ENCODE measurements at places on chromosomes 2 and 18.

DNA sequence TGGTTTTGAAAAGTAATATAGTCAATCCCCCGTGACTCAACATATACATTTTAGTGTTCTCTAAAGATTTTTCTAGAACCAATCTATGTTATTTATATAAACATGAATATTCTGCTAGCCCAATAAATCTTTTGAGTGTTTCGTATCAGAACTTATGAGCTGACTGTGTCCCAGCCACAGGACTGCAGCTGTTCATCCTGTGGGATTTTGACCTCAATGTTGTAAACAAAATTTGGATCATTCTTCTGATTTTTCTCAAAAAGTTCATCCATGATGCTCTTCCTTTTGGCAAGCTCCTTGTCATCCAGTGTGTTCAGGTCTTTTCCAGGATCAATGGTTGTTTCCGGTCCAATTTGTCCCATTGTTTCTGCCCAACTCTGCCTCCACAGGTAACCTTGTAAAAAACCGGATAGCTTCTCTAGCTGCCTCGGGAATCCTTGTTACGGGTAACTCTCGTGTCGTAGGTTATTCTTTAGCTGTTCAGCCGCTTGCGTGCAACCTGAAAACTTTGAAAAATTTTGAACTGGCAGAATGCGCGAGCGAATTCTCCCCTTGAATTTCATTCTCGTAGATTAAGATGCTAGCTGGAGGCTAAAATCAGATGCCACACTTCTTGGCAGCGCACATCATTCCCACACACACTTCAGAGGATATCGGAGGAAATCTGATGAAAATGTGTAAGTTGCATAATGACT, 195.2 kb downstream of the SH3BP4 start:
- DNase-seq: no peak

- no peak for DNase-seq
These were observed 272.9 kb upstream of the NRP2 start for GRCh38 chr2:205409411-205409810.

DNA sequence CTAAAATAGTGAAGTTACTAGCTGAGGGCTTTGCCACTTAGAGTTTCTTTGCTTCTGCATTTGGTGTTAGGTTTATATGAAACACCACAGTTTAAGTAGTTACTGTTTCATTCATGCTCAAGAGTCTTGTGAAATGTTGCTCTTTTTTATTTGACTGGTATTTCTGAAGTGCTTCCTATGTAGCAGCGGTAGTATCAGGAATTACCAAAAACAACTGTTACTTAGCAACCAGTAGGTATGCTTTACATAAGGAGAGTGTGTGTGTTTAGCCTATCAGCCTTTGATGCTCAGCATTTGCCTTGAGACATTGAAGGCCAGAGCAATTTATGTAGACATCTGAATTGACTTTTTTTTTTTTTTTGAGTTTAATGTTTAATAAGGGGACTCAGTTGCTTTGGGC, 3.6 kb downstream of the DIS3L2 start:
- no peak for DNase-seq

GRCh38 chr2:182245963-182246362, 180.9 kb downstream of the PDE1A start:
- DNase-seq: no peak

DNA sequence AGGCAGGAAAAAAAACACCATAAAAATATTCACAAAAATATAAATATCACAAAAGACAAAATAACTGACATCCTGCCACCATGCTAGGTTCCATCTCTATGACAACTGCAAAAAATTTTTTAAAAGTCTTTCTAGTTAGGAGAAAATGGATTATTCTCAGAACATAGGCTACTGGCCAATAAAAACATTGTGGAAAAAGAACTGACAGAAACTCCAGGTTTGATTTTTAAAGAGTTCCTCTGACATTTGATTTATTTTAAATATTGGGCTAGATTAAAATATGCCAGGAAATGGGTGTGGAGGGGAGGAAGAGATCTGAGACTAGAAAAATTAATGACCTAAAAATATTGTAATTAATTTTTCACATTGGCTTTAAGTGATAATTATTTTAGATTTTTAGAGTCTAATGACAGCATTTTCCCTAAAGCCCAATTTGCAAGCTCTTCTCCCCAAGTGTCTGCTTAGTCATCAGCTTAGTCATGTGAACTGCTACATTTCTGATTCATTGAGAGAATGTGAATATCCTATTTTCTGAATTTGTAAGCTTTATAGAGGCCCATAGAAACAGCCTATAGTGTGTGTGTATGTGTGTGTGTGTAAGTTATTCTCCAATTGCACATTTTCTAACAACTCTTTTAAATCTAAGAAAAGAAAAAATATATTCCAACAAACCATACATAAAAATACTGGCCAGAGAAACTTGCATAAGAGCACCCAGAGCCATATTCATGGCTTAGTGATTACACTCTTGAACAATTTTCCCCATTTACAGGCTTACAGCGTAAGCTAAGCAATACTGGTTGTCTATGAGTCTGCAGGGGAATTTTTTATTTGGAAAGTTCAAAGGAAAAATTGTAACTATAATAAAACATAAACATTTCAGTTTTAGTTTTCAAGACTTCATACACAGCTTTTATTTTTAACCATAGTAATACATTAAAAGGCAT, 48.4 kb downstream of the TMEFF2 start:
- DNase-seq: no peak

DNA sequence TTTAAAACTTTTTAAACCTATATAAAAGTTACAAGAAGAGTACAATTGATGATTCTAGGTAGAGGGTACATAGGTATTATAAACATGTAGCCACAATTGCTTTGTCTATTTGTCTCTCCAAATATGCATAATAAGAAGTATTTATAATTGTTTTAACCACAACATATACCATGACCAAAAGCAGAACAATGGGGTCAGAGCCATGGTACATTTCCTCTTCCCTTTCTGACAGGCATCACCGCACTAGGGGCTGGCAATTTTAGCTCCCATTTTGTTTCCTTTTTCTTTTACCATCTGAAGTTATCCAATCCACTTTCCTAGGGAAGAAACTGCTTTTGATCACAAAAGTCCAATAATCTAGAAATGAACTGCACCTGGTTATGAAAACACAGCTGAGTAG, 49.3 kb downstream of the TMX3 start:
- DNase-seq: no peak

- DNase-seq: no peak
These were observed 1.8 kb upstream of the CDH2 start for GRCh38 chr18:28178720-28179119.

- no peak for DNase-seq
These were observed 49.0 kb upstream of the TMEM87B start for GRCh38 chr2:112006076-112006410.

DNA sequence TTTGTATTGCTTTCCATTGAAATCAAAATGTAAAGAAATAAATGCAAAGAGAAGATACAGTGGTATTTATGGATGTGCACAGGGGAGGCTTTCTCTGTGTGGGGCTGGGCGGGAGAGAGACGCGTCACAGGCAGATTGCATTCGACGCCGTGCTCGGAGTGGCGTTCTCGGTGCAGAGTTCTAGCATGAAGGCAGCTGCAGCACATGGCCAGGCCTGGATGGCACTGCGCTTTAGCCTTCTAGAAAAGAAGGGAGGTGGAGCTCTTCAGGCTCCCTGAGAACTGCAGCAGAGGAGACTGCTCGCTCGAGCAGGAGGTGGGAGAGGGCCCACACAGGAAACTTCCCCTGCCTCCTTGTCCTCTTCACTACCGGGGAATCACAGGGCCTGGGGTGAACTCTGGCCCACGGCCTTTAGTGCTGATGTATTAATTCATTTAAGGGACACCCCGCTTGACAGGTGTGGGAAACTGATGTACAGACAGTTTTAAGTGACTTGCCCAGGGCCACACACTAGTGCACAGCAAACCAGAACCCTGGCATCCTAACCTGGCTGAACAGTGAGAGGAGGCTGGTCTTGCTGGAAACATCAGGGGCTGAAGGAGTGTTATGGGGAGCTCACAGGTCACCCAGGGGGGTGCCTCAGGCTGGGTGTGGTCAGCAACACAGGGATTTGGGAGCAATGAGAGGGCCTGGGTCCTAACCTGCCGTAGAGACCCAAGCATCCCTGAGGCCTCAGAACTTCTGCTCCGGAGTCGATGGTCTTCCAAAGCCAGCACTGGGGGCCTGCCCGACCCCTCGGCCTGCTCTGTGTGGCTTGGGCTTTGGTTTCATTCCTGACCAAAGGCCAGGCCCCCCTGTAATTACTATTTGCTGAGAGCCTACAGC, 199.9 kb downstream of the HDAC4 start:
- DNase-seq: no peak

DNA sequence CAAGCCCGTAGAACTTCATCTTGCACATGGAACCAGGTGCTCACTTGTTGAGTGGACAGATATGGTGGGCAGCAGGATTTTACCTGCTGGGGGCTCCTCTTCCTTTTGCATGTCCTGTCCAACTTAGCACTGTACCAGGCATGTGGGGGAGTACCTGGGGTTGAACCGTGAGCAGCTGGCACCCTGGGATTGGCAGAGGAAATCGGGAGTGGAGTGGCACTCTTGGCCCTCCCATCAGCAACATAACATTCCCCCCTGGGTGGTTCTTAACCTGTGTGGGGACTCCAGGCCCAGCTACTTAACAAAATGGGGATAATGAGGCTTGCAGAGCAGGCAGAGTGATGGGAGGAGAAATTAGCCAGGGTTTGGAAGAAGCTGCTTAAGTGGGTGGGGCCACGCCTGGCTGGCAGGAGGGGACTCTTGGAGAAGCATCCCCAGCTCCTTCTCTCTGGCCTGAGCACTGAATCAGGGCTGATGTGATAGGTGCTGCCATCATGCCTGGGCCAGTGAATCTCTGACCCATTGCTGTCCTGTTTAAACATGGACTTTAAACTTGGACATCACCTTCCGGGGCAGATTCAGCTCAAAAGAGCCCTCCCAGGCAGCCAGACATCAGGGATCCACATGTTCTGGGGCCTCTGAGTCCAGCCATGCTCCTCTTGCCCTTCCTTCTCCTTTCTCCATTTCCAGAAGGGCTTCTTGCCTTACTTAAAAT, 15.5 kb downstream of the FOSL2 start:
- DNase-seq: no peak

DNA sequence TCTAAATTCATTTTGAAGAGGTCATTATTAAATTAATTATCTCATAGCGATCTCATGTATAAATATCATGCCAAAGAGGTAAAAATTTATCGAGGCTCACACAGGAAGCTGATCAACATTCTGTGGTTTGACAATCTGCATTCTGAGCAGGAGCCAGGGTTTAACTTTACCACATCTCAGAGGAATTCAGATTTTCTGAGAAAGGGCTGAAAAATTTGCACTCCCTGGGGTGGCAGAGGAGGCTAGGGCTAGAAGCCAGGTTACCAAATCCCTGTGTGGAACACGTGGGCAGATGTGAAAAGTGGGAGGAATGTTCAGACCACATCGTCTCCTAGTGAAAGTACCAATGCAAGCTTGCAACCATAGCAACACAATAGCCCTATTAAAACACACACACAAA, 63.5 kb upstream of the CTLA4 start:
- no peak for DNase-seq

GRCh38 chr18:79645291-79645983, 34.2 kb upstream of the CTDP1 start:
- no peak for DNase-seq

All from cortex of kidney (tissue), 1 donor.